Cortex of kidney (tissue), 1 donor: ENCODE measurements at places on chromosomes 4 and X.

- DNase-seq: no peak
Observed at GRCh38 chrX:100874325-100874724, at the start of gene NOX1. Gene NOX1 (minus strand): TSS chrX:100874359. CDS start chrX:100874139, 220 bp downstream.

GRCh38 chr4:86961116-86961515 lies 26.3 kb downstream of the AFF1 start:
- no peak for DNase-seq

GRCh38 chr4:73729534-73730165 lies 10.7 kb upstream of the CXCL8 start:
- DNase-seq: no peak

GRCh38 chrX:37348971-37349220 lies 268 bp upstream of the PRRG1 start:
- no peak for DNase-seq

DNA sequence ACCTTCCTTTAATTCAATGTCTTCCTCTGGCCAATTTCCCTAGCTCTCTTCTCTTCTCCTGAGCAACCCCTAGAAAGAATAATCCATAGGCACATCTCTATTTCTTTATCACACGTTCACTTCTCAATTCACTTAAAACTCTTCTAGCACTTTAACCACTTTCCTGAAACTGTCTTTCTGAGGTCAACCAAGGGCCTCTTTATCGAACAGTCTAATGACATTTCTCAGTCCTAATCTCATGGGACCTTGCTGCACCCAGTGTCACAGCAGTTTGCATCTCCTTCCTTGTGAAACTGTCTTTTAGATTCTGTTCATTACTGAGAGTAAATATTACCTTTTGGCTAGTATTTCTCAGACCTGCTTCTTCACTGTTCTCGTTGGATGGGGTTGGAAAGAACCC lies 285.3 kb upstream of the RASGEF1B start:
- DNase-seq: no peak

DNA sequence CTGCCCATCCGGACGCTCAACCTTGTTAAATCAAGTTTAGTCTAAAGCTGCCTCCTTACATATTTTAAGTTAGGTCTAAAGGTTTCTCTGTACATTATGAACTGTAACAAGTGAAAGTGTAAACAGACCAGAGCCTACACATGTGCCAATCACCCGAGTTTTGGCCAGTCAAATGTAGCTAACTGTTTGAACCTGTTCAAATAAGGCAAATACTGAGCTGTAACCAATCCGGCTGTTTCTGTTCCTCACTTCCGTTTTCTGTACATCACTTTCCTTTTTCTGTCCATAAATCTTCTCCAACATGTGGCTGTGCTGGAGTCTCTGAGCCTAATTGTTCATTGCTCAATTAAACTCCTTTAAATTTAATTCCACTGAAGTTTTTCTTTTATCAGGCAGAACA lies 113.3 kb upstream of the SHISA3 start:
- no peak for DNase-seq

DNA sequence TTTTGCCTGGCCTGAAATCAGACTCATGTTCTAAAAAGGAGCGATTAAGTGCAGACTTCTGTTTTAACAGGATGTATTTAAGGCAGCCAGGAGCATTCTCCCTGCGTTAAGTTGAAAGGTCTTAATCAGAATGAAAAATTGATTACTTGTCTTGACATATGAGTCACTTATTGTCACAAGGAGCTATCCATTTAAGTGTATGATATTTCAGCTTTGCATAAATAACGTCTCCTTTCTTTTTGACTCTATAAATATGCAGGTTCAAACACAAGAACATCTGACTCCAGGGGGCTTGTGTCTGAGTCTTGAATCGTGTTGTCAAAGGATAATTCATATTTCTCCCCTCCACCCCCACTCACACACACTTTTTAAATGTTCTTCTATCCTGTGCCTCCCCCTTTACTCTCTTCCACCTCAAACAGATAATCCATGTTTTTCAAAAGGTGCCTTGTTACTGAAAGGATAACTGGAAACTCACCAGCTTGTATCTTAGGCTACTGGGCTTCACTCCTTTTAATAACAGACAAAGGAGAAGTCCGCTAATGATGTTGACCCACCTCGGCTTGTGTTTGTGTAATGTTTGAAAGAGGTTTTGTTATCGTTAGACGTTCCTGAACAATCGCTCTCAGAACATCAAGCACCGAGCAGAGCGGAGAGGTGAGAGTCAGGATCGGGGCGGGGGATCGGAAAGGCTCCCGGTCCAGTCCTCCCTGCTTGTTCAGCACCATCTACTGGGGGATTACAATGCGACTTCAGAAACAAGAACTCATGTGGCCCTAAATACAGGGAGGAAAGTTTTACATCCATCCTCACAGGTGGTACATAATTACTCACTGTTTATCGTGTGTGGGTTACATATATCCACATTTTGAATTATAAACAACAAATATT lies 107.5 kb upstream of the RPL34 start:
- DNase-seq: no peak

- DNase-seq: no peak
Observed at GRCh38 chr4:151329217-151330007, 4.0 kb upstream of the SH3D19 start.

GRCh38 chr4:3401436-3402171 lies 40.2 kb upstream of the HGFAC start:
- no peak for DNase-seq

DNA sequence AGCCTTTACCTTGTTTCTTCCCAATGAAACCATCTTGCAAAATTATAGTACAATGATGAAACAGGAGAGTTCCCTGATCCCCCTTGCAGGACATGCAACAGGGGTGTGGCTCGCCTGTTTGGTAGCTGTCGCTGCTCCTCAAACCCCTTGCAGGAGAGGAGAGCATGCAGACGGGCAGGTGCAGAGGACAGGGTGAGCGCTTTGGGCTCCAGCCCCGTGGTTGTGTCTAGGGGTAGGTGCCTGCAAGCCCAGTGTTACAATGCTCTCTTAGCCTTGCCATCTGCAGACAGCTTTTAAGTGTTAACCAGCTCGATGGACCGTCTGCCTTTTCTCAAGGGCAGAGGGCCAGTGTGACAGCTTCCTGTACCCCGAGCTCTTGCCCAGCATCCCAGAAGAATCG lies 102.0 kb downstream of the TAB3 start:
- DNase-seq: no peak

DNA sequence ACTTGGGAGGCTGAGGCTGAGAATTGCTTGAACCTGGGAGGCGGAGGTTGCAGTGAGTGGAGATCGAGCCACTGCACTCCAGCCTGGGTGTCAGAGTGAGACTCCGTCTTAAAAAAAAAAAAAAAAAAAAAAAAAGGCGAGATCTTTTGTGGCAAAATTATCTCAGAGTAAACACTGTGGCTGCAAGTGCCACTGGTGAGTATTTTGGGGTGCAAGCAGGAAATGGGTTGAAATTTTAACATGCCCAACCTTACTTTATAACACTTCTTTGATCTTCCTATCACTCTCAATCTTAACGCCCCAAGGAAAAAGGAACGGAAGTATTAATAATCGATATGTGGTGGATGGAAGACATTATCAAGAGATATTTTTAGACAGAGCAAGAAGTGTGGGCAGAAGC lies 32.1 kb downstream of the SLC34A2 start:
- DNase-seq: no peak

GRCh38 chrX:106952089-106952488 lies 31.9 kb downstream of the CLDN2 start:
- DNase-seq: no peak

GRCh38 chrX:6891404-6891803 lies 256.1 kb upstream of the STS start:
- no peak for DNase-seq

DNA sequence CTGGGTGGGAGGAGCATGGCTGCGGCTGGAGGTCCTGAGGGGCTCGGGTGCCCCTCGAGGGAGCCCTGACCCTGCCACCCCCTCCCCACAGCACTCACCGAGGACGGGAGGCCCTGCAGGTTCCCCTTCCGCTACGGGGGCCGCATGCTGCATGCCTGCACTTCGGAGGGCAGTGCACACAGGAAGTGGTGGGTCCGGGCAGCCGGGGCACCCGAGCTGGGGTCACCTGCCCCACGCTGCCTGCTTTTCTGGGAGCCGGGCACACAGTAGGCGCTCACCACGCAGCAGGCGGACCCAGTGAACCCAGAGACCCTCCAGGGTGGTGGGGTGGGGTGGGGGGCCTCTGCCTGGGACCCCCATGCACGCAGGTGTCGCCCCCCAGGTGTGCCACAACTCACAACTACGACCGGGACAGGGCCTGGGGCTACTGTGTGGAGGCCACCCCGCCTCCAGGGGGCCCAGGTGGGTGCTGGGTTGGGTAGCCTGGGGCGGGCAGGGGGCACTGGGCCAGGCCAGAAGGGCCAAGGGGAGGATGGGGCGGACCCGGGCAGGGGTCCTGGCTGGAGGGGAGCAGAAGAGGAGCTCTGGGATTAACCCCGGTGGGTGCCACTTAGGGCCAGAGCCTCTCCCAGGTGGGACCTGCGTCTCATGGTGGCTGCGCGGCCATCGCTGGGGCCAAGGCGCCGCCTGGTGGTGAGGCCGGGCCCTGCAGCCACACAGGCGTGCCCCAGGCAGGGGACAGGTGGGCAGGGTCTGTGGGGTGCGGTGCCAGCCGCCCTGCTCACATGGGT lies 1.4 kb downstream of the HGFAC start:
- DNase-seq: no peak

GRCh38 chrX:30673884-30674598 lies 20.8 kb downstream of the GK start:
- no peak for DNase-seq

- DNase-seq: no peak
Observed at GRCh38 chr4:138614398-138615142, 372.4 kb upstream of the SLC7A11 start.

DNA sequence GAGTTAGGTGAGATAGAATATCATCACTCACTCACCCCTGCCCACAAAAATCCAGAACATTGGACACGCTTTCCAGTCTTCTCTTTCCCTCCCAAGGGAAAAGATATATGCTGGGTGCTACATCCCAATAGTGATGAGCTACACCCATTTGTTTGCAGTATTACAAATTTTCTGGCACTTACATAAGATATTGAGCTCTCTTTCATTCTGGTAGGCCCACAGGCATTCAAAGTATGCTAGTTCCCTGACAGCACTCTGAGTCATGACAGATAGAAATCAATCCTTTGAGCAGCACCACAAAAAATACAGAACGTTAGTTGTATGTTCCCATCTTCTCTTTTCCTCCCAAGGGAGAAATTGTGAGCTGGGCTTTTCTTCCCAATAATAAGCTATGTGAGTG lies 477.6 kb upstream of the GRID2 start:
- no peak for DNase-seq

DNA sequence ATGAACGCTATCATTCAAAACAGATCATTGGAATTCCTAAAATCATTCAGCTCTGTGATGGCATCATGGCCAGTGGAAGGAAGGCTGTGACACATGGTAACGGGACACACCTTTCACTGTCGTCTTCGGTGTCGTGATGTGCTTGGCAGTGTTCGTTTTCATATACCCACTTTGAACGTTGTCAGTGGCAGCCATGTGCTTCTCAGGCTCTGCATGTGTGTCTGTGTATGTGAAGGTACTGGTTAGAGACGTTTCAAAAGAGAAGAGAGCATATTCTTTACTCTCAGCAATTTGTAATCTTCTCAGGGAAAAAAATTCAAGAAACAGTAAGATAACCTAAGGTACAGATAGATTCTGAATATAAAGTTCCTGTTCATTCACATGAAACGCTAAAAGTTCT lies 70.6 kb upstream of the MSANTD1 start:
- no peak for DNase-seq

DNA sequence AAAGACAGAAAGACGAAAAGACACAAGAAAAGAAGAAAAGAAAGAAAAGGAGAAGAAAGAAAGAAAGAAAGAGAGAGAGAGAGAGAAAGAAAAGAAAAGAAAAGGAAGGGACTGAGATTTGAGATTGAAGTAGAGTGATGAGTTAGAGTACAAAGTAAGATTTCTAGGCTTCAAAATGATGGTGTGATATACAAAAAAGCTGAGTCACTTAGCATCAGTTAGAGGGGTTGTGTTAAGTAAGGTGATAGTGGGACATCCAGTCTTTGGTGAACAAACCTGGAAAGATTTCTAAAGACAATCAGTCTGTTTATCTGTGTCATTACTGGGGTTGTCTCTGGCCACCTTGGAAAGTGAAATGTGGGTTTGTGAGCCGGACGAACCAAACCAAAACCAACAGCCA lies 13.5 kb downstream of the SLC10A6 start:
- no peak for DNase-seq

DNA sequence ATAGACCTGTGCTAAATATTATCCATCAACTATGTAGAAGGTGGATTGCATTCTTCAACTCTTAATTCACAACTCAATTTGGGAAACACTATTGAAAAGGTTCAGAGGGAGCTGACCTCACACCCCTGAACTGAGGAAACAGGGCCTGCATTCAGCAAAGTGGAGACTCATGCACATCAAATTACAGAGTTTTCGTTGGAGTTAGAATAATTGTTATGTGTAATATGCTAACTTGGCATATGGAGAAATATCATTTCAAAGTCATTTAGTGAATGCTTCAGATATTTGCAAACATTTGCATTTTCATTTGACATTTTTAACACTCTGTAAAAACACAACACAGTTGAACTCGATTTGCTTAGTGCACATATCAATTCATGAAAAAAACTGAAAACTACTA lies 1102.8 kb upstream of the INTU start:
- DNase-seq: no peak

- no peak for DNase-seq
Observed at GRCh38 chr4:101345596-101346350, 1.6 kb downstream of the PPP3CA start.

DNA sequence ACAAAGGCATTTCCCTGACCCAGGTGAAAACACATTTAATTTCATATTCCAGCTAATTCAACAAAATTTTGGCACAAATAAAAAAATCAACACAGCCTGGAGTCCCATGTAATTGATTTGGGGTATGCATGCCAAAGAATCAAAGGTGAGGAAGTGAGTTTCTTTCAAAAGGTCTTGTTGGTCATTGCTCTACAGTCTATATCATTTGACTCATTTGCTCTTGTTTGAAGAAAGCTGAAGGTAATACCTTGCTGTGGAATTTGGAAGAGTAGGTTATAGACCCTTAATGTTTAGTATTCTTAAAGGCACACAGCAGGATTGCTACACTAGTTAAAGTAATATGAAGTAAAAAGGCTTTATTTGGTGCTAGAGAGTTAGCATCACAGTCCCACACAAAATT lies 25.4 kb downstream of the COL4A6 start:
- no peak for DNase-seq
